ENCODE measurements at places on chromosomes 13 and 19. TPM values are rescaled to one million over a fixed set of nuclear protein-coding genes. Genes with fewer than 3 reads are reported as not detected.

Gene PLPP2
- 9.6 TPM for total RNA-seq

Gene MIA
- total RNA-seq, result not detected

Gene C3
- total RNA-seq, result 19.1 TPM

Gene NPAS1
- 0.39 TPM for total RNA-seq

Gene CLPTM1
- total RNA-seq, result 53.3 TPM

Gene FFAR3
- not detected for total RNA-seq

Gene FGF21
- not detected for total RNA-seq

Gene PABPC3
- total RNA-seq, result under 0.01 TPM

Gene LRFN3
- total RNA-seq, result 4.0 TPM

Gene SMIM44
- not detected for total RNA-seq

Gene KLK10
- total RNA-seq, result not detected

Measured in subcutaneous preadipocyte (primary cell).